ELF-1 (cell line): ENCODE measurements at places on chromosomes 6 and 20.

GRCh38 chr6:156449128-156449527 is 328.1 kb upstream of the ARID1B start:
- no peak for DNase-seq

- no peak for DNase-seq
Measured at GRCh38 chr6:24019393-24019792, 106.6 kb upstream of the NRSN1 start.

GRCh38 chr6:30897882-30898281 is 10.1 kb upstream of the GTF2H4 start:
- no peak for DNase-seq

DNA sequence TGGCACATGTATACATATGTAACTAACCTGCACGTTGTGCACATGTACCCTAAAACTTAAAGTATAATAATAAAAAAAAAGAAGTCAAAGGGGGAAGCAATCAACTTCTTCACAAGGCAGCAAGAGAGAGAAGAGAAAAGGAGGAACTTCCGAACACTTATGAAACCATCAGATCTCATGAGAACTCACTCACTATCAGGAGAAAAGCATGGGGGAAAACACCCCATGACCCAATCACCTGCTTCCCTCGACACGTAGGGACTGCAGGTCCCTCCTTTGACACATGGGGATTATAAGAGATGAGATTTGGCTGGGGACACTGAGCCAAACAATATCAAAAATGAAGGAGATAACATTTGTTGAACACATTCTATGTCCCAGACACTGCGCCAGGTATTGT is 94.8 kb upstream of the PHACTR1 start:
- no peak for DNase-seq

GRCh38 chr6:106535012-106535411 is 94.3 kb downstream of the RTN4IP1 start:
- no peak for DNase-seq

GRCh38 chr6:164836486-164836885 is 472.9 kb downstream of the C6orf118 start:
- DNase-seq, result no peak

DNA sequence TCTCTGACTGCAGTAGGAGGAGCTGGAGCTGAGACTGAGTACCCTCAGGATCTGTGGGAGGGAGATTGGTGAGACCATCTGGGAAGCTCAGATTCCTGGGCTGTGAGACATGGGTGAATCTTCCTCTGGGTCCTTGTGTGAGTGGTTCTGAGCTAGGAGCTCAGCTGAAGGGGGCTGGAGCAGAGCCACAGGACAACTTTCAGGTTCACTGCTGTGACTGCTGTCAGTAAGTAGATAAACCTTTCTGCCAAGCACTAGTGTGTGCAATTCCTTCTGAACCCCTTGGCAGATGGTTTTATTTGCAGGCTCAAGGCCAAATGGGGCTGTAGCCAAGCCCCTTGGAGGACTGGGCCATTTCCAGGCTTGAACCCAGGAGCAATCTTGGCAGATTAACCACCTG is 49.6 kb upstream of the SNAP91 start:
- DNase-seq, result no peak

DNA sequence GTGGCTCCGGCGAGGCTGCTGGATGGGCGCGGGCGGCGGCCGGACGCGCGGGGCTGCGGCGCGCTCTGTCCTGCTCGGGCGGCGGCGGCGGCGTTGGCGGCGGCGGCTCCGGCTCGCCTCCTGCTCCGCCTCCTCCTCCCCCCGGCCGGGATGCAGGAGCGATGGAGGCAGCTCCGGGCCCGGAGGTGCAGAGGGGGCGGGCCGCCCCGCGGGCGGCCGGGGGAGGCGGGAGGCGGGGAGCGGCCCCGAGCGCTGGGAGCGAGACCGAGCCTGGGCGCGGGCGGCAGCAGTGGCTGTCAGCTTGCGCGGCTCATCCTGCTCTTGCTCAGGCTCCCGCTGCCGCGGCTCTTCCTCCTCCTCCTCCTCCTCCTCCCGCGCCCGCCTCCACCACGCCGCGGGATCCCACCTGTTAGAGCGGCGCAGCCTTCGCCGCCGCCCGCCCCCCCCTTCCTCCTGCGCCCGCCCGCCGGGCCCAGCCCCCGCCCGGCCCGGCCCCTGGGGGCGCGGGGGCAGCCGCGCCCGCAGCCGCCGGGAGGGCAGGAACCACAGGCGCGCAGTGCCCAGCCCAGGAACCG is at the start of gene NOL4L:
NOL4L (minus strand) TSS at position 323 of the 575 bp plus-strand sequence. CDS start 443 bp downstream, outside the sequence.
- no peak for DNase-seq

DNA sequence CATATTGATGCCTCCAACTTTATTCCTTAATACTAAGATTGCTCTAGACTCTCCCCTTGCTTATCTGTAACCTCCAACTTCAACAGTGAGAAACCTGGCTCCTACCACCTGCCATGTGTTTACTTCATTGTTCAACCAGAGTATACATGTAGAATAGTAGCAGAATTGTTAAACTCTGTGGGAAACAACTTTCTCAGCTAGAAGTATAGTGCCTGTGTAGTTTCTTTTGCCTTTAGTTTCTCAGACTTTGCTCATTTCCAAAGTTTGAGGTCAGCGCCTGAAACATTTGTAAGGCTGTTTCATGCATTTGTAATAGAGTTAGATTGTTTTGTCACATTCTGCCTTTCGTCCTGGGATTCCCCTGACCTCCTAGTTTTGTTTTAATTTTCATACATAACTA is 34.9 kb upstream of the HECA start:
- DNase-seq, result no peak

DNA sequence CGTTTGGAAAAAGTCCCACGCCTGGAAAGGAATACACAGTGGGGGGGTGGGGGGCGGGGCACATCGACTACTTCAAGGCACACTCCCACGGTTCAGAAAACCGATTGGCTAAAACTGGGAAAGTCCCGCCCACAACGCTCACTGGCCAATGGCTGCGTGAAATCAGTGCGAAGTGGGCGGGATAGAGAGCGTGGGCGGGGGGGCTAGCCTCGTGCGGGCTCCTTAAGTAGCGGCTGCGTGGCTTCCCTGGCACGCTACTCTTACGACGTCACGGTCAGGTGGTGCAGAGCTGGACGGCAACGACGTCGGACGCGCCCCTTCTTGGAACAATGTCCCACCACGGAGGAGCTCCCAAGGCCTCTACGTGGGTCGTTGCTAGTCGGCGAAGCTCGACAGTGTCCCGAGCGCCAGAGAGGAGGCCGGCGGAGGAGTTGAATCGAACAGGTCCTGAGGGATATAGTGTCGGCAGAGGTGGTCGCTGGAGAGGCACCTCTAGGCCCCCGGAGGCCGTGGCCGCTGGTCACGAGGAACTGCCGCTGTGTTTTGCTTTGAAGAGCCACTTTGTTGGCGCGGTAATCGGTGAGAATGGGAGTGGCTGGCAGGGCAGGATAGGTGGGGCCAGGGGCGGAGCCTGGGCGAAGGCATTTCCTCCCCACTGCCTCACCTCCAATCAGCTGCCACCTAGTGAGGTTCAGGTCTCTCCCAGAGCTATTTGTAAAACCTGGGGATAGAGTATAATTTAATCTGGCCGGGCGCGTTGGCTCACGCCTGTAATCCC is at the start of gene DDX43:
DDX43 (plus strand) TSS at position 252 of the 778 bp plus-strand sequence; CDS start at position 330, 78 bp downstream.
- DNase-seq, result peak; percentile 82

GRCh38 chr6:135853227-135853626 is 1.7 kb downstream of the PDE7B start:
- no peak for DNase-seq

DNA sequence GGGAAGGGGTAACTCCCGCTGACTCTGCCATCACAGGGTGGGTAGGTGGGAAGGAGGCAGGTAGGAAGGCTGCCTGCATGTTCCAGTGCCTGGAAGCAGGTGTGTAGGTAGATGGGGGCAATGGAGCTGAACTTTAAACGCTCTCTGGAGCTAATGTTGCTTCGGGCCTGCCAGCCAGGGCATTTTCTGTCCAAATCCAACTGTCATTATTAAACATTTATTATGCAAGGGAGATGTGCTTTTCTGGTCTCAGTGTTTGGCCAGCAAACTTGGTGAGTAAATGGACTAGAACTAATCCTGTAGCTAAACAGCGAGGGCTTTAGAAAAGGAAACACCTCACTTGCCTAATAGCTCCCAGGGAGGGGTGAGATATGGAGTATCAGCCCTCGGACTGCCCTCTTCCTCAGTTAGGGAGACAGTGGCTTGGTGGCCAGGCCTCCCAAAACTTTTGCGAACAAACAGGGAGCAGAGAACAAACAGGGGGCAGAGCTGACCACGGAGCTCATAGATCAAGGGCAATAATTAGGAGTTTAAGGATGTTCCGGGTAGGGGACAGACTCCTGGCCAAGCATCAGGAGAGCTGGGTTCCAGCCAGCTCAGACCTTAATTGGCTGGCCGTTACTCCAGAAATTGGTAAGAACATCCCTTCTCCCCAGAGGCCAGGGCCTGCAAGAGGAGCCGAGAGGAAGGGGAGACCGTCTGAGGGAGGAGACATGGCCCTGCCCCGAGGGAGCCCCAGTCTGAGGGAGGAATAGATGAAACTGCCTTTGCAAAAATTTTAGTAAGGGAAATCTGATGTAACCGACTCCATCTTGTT is 131.1 kb downstream of the VEGFA start:
- DNase-seq, result no peak

DNA sequence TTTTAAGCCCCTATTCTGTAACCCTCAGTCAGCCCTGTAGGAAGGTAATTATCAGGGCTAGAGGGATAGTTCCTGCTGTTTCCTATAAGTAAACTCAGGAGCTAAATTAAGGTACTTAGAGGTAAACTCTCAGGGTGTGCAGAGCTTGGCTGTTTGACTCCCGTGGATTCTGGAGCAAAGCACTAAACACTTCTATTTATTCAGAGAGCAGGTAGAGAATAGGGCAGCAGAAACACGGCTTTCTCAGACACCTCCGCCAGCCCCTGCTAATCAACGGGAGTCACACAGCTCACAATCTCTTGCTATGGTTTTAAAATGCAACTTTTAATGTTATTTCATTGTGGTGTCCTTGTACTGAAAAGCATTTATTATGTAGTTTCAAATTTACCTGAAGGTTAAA is 21.8 kb downstream of the PRKN start:
- no peak for DNase-seq

- no peak for DNase-seq
Measured at GRCh38 chr20:38034108-38034649, 633 bp downstream of the RPRD1B start.

DNA sequence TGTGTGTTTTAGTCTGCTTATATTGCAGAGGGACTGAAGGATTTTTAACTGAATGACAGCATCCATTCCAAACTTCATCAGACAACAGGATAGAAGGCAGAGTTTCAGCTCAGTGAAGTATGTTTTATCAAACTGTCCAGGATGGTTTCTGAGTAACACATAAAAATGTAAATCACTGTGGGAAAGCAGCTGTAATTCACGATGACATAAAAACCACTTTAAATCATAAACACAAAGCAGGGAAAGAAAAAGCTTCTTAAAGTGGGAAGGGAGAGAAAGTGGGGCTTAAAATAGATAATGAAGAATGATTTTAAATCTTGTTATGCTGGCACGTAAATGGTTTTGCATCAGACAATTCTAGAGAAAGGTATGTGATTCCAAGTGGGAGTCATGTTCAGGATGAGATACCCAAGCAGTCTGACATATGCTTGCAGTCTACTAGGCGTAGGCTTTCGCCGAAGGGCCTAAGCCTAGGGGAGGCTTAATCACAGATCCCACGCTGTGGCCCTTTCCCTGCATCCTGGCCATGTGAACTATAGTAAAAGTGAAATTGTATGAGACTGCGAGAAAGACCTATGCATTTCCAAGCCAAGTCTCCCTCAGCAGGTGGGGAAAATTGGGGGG is 610.6 kb downstream of the PRKN start:
- DNase-seq, result no peak

- no peak for DNase-seq
Measured at GRCh38 chr6:115898246-115898645, 162.4 kb downstream of the FRK start.

DNA sequence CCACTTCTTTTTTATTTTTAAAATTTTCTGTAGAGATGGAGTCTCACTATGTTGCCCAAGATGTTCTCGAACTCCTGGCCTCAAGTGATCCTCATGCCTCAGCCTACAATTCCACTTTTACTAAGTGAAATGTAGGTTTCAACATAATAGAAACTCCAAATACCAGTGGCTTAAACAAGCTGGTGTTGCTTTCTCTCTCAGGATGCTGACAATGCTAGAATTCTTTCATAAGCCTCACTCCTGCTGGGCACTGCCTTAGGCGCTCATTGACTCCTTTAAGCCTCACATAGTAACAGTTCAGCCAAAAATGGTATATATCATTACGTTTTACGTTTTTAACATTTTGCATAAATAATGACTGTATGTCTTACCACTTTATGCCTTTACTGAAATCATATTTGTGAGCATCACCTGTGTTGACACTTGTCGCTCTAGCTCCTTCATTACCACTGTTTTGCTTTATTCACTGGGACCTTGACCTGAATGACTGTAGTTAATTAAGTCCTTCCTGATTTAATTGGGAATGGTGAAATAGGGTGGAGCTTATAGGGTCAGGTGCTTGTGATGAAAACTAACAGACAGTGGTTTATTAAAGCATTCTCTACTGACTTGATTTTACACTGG is 3.9 kb upstream of the CST9 start:
- peak; percentile 62 for DNase-seq

GRCh38 chr20:31890646-31891045 is 20.2 kb downstream of the TTLL9 start:
- DNase-seq, result no peak

DNA sequence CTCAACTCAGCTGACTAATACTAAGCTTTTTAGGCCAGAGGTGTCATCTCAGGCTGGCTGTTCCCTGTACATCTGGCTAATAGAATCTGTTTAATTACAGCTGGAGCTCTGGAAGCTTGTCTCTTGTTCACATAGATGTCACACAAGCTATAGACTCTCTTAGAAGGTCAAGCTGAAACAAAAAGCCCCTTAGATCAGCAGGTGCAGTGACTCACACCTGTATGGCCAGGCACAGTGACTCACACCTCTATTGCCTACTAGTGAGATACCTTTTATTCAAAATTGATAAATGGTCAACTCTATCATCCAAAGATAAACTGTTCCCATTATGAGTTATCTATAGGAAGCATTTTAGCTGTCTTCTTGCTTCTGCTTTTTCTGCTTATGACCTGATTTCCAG is 29.9 kb upstream of the MTHFD1L start:
- DNase-seq, result no peak

DNA sequence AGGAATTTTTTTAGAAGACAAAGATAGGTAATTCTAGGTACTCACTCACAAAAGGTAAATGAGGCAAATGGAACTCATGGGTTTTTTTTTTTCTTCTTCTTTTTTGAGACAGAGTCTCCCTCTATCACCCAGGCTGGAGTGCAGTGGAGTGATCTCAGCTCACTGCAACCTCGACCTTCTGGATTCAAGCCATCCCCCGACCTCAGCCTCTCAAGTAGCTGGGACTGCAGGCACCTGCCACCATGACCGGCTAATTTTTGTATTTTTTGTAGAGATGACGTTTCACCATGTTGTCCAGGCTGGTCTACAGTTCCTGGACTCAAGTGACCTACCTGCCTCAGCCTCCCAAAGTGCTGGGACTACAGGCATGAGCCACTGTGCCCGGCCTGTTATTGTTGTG is 126.1 kb downstream of the LRRC1 start:
- DNase-seq, result no peak

GRCh38 chr6:108549741-108550140 is 11.0 kb upstream of the FOXO3 start:
- no peak for DNase-seq
